Activated T-cell treated with anti-CD3 and anti-CD28 coated beads for 4 hours (primary cell): ENCODE measurements at places on chromosomes 11 and 22.

DNA sequence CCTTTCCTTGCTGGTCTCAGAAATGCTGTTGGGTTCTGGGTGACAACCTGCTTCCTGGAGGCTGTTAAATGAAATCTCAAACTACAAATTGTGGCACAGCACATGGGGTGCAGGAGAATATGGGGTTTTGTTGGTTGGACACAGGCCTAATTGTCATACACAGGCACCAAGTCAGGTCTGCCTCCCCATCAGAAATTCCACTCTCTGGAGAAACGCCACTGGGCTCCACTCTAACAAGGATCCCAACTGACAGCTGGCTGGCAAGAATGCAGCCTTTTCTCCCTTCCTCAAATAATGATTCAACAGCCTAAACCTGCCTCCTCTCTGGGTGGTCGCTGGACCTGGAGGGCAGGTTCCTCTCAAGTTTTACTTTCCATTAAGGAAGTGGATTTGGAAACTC lies 177.8 kb upstream of the NARS2 start:
- DNase-seq = no peak

GRCh38 chr22:30742291-30743256 lies 47.9 kb downstream of the OSBP2 start:
- no peak for DNase-seq

GRCh38 chr22:39231197-39231950 lies 13.4 kb downstream of the PDGFB start:
- DNase-seq = no peak

DNA sequence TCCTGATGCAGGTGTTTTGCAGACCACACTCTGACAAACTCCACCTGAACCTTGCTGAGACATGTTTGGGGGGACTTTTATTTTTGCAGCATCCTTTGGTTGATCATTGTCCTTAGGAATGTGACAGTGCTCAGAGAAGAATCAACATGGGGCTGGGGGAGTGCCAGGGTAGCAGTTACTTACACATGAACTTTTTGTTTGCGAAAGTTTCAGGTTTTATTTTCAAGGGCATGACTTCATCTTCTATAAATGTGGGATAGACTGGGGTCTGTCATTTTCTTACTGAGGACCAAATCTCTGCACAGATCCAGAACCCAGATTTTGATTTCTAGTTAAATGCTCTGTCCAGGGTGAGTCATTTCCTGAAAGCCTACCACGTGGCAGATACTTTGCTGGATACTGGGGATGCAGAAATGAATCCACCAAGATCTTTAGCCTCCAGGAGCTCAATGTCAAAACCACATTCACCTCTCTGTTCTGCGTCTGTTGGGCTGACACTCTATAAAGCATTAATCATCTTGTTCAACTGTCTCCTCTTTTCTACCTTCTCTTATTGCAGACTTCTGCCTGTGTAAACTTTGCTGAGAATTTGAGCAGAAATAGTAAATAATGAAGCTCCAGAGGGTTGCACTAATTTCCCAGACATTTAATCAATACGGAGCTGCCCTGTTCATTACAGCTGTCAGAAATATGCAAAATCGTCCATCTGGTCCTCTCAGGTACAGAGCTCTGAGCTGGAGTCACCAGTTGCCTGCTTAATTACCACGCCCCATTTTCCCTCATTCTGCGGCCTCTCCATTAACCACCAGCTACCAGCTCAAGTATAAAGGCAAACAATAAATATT lies 387.9 kb downstream of the MIAT start:
- DNase-seq = no peak

GRCh38 chr11:3197044-3197695 lies 21.4 kb downstream of the MRGPRG start:
- no peak for DNase-seq
